Thyroid gland (tissue), 4 donors: ENCODE measurements at places on chromosomes 11 and 22. TPM values are rescaled to one million over a fixed set of nuclear protein-coding genes. Genes with fewer than 3 reads are reported as not detected.

SLCO2B1 gene
- total RNA-seq = 60.9 TPM

RAPSN gene
- total RNA-seq = not detected

DNA sequence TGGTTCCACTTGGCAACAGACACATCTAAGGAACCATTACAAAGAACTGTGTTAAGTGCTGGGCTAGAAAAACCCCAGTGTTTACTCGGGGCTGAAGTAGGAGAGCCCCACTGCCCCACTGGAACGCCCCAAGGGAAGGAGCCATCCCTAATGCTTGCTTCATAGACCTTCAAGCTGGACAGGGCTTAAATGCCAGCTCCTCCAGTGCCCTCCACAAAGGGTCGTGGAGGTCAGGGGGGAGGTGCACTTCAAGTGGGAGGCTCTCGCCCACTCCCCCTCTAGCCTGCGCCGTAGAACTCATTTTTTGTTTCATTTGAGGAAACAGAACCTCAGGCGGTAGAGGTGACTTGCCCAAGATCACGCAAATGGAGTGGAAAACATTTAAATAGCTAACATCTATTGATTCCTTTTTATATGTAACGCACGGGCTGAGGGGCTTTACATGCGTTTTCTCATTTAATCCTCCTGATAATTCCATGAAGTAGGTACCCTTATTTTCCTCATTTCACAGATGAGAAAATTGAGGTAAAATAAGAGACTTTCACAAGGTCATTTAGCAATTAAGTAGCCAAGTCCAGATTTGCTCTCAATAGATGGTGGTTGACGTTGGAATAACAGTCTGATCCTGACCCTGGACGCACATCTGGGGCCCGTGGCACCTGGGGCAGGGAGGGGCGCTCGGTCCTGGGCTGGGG, 545 bp upstream of the ZDHHC13 start:
- H3K36me3 ChIP-seq = no peaks in the 10 kb centered on the region
- DNase-seq = no peak
- H3K4me3 ChIP-seq = peak overlapping the region; percentile 88
- H3K4me1 ChIP-seq = peaks cover 3% of the 10 kb centered on the region

GRCh38 chr11:134906356-134906955, 494.4 kb upstream of the B3GAT1 start:
- H3K4me1 ChIP-seq = peaks cover 3% of the 10 kb centered on the region
- H3K27ac ChIP-seq = no peak overlapping the region
- no peaks in the 10 kb centered on the region for H3K36me3 ChIP-seq
- no peak for DNase-seq
- H3K4me3 ChIP-seq = no peak overlapping the region

- H3K27me3 ChIP-seq = no peaks in the 10 kb centered on the region
- no peak overlapping the region for H3K27ac ChIP-seq
- H3K4me1 ChIP-seq = no peaks in the 10 kb centered on the region
- DNase-seq = no peak
- no peak overlapping the region for H3K4me3 ChIP-seq
Measured at GRCh38 chr22:22616636-22617035, 27.8 kb upstream of the GGTLC2 start.

DNA sequence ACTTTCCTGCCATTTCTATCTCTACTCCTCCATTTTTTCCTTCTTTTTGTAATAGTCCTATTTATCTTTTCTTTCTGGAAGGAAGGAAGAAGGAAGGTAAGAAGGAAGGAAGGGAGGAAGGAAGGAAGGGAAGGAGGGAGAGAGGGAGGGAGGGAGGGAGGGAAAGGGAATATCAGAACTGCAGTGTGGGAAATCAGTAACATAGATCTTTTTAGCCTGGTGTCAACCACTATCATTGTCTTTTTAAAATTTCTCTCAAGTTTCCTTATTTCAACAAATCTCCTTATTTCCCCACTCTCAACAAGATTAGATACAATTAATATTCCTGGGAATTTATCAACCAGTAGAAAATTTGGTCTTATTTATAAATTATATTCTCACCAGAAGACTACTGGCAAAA, 33.7 kb downstream of the OR52E1 start:
- no peaks in the 10 kb centered on the region for H3K36me3 ChIP-seq
- H3K4me1 ChIP-seq = no peaks in the 10 kb centered on the region
- no peak overlapping the region for H3K4me3 ChIP-seq
- no peaks in the 10 kb centered on the region for H3K27me3 ChIP-seq
- H3K27ac ChIP-seq = no peak overlapping the region

- DNase-seq = no peak
- no peaks in the 10 kb centered on the region for H3K27me3 ChIP-seq
- no peak overlapping the region for H3K27ac ChIP-seq
- H3K4me3 ChIP-seq = no peak overlapping the region
- H3K4me1 ChIP-seq = no peaks in the 10 kb centered on the region
- H3K36me3 ChIP-seq = peaks cover 30% of the 10 kb centered on the region
Measured at GRCh38 chr22:17807578-17808410, 33.5 kb upstream of the BID start.

DNA sequence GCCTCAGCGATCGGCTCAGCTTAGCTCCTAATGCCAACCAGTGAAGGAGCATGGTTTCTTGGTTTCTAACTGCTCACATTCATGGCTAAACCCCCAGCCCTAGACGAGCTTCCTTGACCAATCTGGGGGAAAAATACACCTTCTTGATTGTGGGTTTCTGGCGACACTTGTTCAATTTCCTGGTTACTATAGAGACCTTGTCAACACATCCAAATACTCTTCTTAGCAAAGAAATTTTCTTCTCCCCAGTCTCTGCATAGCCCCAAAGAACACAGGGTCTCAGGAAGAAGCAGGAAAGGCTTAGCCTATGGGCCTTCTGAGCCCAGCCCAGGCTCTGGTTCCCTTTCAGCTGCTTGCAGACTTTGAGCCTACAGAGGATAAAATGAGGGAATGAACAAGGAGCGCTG, 88.5 kb upstream of the SYT13 start:
- no peaks in the 10 kb centered on the region for H3K36me3 ChIP-seq
- H3K27me3 ChIP-seq = no peaks in the 10 kb centered on the region
- no peak overlapping the region for H3K4me3 ChIP-seq
- H3K4me1 ChIP-seq = no peaks in the 10 kb centered on the region
- DNase-seq = no peak
